NCI-H1436 treated with DMSO at 0.1 percent for 48 hours (cell line): ENCODE measurements at places on chromosomes 12 and 14.

- no peak for DNase-seq
Observed at GRCh38 chr12:47189728-47190127, 110.0 kb upstream of the AMIGO2 start.

DNA sequence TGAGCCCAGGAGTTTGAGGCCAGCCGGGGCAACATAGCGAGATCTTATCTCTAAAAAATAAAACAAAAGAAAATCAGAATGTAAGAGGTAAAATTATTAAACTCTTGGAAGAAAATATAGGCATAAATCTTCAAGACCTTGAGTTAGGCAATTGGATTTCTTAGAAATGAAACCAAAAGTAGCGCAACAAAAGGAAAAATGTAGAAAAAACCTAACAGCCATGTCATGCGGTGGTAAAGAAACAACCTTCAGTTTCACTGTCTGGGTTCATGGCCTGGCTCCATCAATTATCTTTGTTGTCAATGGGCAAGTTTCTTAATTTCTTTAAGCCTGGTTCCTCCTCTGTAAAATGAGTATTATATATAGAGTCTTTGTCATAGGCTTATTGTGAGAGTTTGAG lies 5.6 kb upstream of the GCH1 start:
- DNase-seq, result no peak

- DNase-seq, result no peak
Observed at GRCh38 chr12:93016752-93017350, 87.8 kb upstream of the EEA1 start.

GRCh38 chr12:19085090-19085489 lies 44.4 kb upstream of the PLEKHA5 start:
- DNase-seq, result no peak

- no peak for DNase-seq
Observed at GRCh38 chr12:131315601-131316000, 361.9 kb downstream of the ADGRD1 start.

DNA sequence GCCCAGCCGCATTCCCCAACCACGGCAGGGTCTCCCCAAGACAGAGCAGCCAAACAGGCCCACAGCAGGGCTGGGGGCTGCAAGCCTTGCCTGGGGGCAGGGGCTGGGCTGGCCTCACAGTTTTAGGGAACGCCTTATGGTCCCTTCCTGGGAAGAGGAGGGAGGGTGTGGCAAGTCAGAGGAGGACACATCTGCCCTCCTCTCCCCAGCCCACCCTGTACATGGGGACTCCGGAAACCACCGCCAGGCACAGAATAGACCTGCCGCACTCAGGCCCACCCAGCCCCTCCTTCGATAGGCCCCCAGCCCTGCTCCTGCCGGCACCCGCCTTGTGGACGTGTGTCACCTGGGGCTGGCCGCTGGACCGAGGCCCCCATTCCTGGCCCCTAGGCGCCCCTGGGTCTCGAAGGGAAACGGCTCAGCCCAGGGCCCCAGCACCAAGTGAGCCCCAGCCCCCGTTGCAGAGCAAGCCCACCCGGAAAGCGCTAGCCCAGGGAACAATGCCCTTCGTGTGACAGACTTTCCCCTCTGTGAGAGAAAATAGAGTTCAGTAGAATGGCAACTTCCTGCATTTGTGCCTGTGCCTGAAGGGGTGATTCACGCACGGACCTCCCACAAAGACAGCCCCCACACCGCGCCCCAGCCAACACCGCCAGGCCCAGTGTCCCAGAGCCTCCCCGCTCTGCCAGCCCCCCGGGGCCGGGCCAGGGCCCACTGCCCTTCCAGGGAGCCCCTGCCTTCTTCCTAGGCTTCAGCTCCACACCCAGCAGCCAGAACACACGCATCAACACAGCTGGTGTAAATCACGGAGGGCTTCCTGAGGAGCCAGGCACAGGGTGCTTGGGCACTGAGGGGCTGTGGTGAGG lies 12.0 kb upstream of the NUDT14 start:
- no peak for DNase-seq

DNA sequence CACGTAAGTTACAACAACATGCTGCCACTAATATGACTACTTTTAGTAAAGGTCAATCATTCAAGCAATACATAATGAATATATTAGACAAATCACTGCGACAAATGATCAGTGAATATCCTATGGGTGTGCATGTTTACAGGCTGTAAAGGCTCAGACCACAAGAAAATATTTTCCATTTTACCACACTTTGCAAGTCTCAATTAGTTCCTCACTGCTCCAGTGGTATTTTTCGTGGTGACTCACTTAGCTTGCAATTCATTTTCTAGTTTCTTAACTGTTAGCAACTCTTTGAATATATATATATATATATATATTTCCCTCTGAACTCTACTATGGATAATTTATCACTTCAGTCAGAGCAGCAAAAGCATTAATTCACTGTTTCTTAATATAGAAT lies 96.9 kb downstream of the EML5 start:
- no peak for DNase-seq

GRCh38 chr12:108587826-108588225 lies 10.1 kb downstream of the TMEM119 start:
- DNase-seq, result no peak

GRCh38 chr14:20440882-20441281 lies 4.9 kb upstream of the KLHL33 start:
- no peak for DNase-seq

DNA sequence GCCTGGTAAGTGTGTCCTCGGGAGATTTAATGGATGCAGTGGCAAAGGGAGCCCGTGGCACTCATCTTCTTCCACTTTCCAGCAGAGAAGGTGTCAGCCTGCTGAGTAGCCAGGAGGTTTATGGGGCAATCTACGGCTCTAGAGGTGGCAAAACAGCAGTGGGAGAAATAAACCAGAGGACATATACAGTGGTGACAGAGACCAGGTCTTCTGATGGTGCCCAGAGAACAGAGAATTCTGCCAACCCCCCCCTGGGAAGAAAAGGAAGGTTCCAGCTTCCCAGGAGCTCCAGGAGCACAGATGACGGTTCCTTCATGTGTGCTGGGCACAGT lies 43.0 kb downstream of the SMIM41 start:
- DNase-seq, result no peak

DNA sequence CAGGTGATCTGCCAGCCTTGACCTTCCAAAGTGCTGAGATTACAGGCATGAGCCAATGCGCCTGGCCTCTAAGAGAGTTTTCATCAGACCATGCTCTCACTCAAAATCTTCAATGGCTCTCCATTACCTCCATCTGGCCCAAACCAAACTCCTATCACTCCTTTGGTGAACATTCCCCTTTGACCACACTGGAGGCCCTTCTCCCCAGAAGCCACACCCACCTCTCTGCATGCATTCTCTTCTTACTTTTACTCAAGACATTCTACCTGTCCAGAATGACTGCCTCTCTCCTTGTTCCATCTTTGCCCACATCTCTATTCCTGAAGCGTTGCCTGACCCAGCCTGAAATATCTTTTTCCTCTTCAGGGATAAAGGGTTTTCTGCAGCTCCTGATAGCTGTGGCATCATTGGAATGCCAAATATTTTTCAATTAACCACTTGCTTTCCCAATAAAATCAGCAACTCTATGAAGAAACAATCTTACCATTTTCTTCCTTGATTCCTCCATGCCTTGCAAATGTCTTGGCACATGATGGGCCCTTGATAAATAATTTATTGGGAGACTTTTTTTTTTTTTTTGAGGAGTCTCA lies 15.5 kb downstream of the PLEK2 start:
- DNase-seq, result no peak

GRCh38 chr12:110590806-110591326 lies 7.7 kb upstream of the PPTC7 start:
- no peak for DNase-seq

DNA sequence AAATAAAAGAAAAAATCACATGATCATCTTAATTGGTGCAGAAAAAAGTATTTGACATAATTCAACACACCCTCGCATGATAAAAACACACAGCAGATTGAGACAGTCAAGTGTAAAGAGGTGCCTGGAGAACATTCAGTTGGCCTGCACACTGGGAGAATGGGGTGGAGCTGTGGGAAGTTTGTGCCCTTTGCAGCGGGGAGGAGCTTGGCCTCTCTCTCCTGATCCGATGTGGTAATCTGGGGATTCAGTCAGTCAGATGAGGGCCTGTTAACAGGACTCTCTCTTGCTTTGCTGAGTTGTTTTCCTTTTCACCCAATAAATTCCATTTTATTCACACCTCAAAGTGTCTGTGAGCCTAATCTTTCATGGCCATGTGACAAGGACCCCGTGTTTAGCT lies 5.9 kb downstream of the SERPINA6 start:
- DNase-seq, result no peak

GRCh38 chr12:2891240-2892053 lies 756 bp downstream of the TULP3 start:
- DNase-seq, result no peak
